ENCODE measurements at places on chromosomes 5 and 9.

GRCh38 chr9:100229136-100229535 lies 123.6 kb downstream of the TEX10 start:
- DNase-seq = no peak

GRCh38 chr5:80246001-80246758 lies 9.7 kb downstream of the SERINC5 start:
- no peak for DNase-seq

- no peak for DNase-seq
Measured at GRCh38 chr9:91043056-91043810, 241.6 kb downstream of the SYK start.

- no peak for DNase-seq
Measured at GRCh38 chr5:156339139-156339841, 12.3 kb downstream of the SGCD start.

- no peak for DNase-seq
Measured at GRCh38 chr9:88586452-88586851, 51.5 kb downstream of the NXNL2 start.

DNA sequence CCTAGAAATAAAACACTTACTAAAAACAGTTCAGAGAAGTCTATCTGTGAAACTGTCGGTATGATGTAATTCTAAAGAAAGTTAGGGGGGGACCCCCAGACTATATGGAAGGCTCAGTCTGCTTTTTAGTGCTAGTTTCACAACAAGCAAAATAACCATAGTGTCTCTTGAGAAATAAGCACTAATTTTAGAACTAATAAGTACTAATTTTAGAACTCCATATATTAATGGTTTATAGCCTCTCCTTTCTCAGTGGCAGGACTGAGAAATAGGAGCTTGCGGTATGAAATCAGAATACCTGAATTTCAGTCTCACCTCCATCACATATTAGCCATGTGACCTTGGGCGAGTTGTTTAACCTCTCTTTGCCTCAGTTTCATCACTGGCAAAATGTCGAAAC lies 1.4 kb upstream of the PHF24 start:
- DNase-seq = no peak

GRCh38 chr9:69658987-69659675 lies 13.0 kb downstream of the APBA1 start:
- no peak for DNase-seq

- DNase-seq = no peak
Measured at GRCh38 chr5:98827588-98828284, 54.3 kb downstream of the RGMB start.

DNA sequence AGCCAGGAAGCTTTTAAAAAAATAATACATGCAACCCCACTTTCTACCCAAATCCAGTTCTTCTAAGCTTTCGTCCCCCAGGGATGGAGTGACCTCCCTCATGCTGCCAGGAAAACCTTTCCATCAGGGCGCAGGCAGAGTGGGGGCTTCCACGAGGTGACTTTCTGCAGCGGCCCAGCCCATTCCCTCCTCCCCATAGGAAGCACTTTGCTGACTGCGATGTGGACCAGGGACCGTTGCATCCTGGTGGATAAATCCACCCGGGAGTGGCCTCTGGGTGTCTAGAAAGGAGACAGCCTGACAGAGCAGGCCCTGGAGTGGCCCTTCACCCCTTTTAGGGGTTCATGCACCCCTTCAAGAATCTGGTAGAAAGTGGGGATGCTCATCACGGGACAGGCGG lies 1.6 kb downstream of the QRFP start:
- no peak for DNase-seq

DNA sequence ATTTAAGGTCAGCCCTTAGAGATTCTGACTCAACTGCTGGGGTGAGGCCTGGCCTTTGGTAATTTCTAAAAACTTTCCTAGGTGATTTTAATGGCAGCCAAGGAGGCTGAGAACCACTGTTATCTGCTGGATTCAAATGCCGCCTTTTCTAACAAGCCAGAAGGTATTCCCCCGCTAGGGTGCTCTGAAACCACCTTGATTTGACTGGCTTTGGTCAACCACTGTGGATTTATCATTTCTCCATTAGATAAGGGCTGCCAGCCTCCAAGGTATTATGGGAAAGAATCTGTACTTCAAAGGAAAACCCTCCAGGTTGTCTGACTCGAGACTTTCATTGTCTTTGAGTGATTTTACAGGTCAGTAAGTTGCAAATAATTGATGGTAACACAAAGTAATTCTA lies 4.3 kb downstream of the ANXA6 start:
- DNase-seq = peak; percentile 38

GRCh38 chr5:176844706-176845391 lies 34.5 kb downstream of the UNC5A start:
- DNase-seq = no peak

DNA sequence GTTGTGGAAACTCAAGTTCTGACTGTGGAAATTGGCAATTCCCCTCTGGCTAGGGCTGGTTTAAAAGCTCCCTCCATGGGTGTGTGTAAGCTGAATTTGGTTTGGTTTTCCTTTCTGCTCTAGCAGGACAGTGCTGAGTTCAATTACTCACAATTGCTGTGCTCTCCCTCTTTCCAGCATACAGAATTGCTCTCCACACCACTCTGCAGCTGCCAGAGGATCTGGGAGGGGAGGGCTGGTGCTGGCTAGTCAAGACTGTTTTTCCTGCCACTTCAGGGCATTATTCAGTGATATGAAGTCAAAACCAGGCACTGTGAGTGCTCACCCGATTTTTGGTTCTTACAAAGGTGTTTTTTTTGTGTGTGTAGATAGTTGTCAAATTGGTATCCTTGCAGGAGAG lies 336.9 kb upstream of the SLC24A2 start:
- DNase-seq = no peak

GRCh38 chr5:98308960-98309359 lies 464.5 kb upstream of the RGMB start:
- no peak for DNase-seq

GRCh38 chr9:93680443-93681268 lies 104.3 kb downstream of the PHF2 start:
- DNase-seq = no peak

- DNase-seq = no peak
Measured at GRCh38 chr9:734831-735511, 106.5 kb upstream of the DMRT1 start.

DNA sequence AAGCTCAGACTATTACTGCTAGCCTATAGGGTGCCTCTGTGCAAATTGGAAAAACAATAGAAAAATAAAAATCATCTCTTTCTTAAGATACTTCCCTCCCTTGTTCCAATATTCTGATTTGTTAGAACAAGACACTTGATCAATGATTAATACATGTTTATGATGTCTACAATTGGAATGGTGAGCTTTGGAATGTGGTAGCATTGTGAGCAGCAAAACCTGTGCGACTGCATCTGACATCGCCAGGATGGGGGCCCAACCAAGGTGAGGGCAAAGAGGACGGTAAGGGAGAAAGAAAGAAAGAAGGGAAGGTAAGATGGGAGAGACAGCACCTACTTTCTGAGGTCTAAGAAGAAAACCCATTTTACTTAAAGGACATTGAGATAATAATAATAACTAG lies 183.0 kb upstream of the TRIM32 start:
- DNase-seq = no peak

- no peak for DNase-seq
Measured at GRCh38 chr9:108913391-108913790, 20.5 kb downstream of the ELP1 start.

DNA sequence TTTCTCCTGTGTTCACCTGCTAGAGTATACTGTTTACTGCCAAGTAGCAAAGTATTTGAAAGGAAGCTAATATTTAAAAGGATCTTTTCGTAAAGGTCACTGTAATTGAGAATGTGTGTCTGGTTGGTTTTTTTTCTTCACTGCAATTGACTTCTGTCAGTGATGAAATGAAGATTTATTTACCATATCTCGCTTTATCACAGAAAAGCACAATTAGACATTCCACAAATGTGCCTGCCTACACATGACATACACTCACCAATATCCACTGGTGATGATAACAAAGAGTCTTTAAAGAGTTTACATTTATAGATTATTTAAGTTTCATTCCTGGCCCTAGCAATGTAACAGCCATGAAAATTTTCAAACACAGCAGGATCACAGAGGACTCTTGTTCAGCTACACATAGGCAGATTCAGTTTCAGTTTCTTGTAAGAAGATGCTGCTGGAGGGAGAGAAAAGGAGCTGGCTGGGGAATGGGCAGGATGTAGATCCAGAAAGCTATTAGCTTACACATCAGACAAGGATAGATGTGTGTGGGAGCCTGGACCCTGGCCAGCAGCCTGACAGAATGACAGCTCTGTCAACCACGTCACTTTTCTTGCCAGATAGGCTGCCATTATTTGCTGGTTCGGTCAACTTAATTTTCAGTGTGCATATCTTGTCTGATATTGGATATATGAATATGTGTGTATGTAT lies 104.0 kb downstream of the GDNF start:
- no peak for DNase-seq

DNA sequence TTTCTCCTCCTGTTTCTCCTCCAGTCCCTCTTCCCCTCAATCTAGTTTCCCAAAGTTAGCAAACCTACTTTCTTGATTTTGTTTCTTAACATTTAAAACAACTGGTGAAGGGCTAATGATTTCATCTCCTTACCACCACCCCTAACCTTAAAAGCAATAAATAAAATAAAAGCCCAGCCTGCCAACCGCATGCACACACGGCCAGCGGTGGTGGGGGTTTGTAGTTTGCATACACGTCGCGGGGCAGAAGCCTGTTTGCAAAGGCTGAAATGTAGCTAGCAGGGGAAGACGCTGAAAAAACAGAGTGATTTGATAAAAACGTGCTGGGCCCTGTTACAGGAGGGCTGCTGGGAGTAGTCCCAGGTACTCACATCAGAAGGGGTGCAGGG lies 1.9 kb upstream of the DMRT2 start:
- DNase-seq = peak; percentile 11

DNA sequence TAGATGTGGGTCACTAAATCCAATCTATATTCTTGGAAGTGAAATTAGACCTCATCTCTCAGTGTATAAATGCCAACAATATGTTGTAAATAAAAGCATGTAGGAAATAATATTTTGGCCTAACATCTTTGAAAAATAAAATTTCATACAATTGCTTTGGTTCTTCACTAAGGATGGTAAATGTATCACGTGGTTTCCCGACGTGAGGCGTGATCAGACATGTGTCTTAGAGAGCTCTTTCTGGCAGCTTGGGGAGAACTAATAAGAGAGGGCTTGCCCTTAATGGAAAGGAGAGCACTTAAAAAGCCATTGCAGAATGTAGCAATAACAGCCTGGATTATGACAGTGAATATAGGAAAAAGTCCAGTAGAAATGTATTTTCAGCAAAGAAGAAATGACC lies 602.6 kb downstream of the CDH12 start:
- DNase-seq = no peak

DNA sequence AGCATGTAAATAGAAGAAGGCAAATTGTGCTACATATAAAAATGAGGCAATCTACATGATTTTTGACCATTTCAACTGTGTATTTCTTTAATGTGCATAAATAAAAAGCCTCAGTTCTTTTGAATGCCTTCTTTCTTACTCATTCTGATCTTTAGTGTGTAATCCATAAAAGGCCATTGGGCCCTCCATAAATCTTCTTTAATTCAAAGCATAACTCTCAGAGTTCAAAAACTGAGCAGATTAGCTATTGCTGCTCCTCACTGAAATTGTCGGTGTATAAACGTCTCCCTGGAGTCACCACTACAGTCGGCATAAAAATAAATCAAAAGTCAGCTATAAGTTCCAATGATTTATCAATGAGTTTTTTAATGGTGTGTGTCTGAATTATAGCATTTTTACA lies 45.3 kb upstream of the ADAMTSL1 start:
- DNase-seq = no peak

- no peak for DNase-seq
Measured at GRCh38 chr9:113558632-113559502, 95.3 kb downstream of the RGS3 start.

GRCh38 chr9:94534901-94535300 lies 20.0 kb upstream of the PCAT7 start:
- DNase-seq = no peak

DNA sequence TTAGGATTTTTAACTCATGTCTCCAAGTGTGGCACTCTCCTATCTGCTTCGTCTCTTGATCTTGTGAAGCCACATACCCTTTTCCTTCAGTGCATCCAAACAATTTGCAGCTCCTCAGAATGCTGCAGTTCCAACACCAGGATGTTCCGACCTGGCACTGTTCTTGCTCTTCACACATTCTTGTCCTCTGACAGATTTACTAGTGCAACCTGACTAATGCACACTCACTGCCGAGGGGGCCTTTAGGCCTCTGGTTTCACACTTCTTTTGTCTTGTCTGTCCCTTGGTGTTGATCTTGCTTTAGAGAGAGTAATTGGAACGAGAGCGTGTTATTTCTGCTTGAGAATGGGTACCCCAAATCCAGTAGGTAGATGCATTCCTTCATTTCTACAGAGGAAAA lies 15.0 kb downstream of the ARHGAP26 start:
- DNase-seq = no peak

DNA sequence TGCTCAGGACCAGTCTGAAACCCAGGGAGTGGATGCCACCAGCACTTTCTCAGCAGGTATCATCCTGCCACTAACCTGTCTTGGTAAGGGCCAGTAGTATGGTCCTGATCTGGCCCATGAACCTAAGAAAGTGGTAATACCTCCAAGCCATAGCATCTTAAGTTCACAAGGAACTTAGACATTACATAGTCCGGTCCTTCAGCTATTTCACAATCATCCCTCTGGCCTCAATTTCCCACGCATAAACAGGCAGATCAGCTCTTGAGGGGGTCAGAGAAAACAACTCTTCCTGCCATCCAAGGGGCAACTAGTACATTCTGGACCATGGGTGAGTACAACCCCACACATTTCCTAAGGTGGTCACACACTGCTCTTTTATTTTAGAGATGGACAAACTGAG lies 88.2 kb downstream of the PPIC start:
- no peak for DNase-seq

- DNase-seq = no peak
Measured at GRCh38 chr5:34571677-34572041, 84.5 kb upstream of the RAI14 start.

DNA sequence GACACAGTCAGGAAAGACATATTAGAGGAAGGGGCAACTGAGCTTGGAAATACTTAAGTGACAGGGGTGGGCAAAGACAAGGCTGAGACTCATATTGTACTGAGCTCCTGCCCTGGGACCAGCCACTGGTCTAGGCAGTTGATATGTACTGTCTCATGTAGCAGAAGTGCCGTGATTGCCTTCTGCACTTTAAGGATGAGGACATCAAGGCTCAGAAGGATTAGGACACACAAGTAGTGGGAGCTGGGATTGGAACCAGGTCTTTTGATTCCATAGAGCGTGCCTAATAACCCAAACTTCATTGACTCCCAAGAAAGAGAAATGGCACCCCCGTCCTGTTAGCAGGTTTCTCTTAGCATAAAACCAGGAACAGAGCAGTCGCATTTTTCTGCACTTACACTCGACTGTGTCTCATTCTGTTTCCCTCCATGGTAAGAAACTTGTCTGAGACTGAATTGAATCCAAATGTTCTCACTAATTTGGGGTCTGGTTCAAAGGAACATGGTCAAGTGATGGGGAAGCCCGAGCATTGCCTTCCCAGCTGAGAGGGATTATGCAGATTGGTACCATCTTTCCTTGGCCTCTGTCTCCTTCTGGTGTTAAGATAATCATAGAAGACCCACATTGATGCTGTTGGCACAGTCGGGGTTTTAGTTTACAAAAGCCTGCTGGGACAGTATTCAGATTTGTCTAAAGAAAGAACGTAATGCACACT lies 70.4 kb downstream of the ANGPTL2 start:
- DNase-seq = no peak

Data from activated CD4-positive, alpha-beta T cell treated with anti-CD3 and anti-CD28 coated beads for 48 hours (primary cell).